Hematopoietic multipotent progenitor cell treated with erythropoietin and hydrocortisone succinate and interleukin-3 and kit ligand, for 4 days (in vitro differentiated cells): ENCODE measurements at places on chromosomes 16 and 17.

DNA sequence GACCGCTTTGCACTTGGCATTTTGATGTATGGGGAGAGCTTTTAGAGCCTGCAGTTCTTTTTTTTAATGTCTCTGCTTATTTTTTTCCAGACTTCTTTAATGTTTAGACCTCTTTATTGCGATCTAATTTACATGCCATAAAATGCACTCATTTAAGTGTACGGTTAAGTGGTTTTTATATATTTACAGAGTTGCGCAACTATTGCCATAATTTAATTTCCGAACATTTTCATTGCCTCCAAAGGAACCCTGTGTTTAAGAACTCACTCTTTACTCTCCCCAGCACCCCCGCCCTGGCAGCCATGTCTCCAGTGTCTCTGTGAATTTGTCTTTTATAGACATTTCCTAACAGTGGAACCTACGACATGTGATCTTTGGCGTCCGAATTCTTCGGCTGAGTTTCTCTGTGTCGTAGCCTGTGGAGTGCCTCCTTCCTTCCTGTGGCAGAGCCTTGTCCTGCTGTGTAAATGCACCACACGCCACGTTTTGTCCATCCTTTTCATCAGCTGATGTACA, 24.0 kb downstream of the ZNF750 start:
- DNase-seq, result no peak

- peak; percentile 8 for DNase-seq
Measured at GRCh38 chr17:35315283-35315682, 58.1 kb downstream of the SLFN11 start.

DNA sequence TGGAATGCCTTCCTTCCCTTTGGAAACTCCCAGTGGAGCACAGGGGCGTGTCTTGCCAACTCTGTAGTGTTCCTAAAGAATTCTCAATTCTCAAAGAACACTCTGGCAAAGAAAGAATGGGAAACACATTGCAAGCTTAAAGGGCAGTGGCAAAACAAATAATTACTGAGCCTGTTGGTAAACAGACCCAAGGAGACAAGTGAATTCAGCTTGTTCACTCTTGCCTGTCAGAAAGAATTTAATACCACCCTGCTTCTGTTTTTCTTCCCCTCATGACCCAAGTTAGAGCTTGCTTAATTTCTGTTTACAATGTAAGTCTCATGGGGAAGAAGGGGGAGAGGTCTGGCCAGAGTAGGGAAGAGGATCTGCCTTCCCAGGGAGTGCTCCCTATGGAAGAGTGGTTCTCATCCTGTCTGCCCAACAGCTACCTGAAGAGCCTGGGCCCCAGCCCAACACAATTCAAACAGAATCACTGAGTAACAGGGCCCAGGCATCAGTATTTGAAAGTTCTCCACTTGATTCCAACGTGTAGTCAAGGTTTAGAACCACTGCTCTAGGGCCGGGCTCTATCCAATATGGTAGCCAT, 386.0 kb downstream of the SLC39A11 start:
- no peak for DNase-seq

- DNase-seq, result no peak
Measured at GRCh38 chr17:3771140-3771539, 29.8 kb downstream of the ITGAE start.

GRCh38 chr16:1982013-1982433, 754 bp upstream of the NOXO1 start:
- DNase-seq, result no peak

DNA sequence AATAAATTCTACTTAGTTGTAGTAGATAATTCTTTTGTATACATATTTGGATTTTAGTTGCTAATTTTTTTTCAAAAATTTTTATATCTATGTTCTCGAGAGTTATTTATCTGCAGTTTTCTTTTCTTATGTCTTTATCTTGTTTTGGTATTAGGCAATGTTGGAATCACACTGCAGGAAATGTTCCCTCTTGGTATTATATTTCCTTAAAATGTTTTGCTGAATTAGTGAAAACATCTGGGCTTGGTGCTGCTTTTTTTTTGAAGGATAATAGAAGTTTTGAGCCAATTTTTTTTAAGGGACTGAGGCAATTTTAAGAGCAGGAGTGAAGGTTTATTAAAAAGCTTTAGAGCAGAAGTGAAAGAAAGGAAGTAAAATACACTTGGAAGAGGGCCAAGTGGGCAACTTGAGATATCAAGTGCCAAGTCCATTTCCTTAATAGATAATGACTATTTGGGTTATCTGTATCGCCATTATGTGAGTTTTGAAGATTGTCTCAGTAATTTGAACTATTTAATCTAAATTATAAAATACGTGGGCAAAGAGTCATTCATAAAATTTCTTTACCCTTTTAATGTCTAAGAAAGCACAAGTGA, 1390.1 kb upstream of the CDH8 start:
- peak; percentile 16 for DNase-seq

GRCh38 chr17:27553019-27553511, 77.9 kb upstream of the LGALS9 start:
- no peak for DNase-seq

DNA sequence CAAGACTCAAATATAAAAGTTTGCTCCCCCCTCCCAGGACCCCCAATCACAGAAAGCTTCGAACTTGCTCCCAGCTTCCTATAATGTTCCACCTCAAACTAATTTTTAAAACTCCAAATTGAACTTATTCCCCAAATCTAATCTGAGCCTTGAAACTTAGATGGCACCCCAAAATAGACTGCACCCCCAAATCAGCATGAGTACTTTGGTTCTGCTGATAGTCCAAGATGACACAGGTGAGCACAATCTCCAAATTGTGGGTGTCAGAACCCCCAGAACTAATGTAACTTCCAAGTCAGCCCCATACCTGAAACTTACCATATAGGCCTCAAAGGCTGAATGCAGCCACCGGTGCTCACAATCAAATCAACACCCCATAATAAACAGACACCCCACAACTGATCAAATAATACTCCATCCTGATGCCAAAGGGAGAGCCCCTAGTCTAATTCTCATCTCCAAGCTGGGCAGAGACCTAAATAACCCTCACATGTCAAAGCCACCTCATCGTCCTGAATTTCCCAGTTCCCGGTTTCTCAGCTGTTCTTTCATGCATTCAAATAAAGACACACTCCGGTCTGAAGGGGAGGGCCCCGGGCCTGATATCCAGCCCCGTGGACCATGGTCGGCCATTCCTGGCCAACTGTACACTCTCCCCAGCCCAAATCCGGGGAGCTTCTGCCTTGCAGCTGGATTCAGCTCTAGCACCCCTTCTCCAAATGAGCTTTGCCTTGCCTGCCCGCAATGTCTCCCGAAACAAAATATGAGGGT, 1.8 kb upstream of the BCL6B start:
- no peak for DNase-seq

DNA sequence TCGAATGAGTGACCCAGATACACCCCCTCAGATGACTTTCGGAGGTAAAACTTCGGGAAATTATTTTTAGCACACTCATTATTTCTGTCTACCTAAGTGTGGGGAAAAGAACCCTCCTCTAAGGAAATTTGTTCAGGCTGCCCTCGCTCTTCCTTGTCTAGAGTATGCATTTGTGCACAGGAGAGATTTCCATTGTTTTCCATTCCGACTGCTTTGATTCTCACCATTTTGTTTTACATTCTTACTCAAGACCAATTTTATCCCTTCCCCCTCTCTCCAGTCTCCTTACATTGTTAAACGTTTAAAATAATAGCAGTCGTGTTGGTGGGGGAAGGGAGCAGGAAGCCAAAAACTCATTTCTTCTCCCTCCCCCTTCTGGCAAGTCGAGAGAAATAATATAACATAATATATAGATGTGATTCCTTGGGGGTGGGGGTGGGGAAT, 1.5 kb upstream of the CHD3 start:
- no peak for DNase-seq

DNA sequence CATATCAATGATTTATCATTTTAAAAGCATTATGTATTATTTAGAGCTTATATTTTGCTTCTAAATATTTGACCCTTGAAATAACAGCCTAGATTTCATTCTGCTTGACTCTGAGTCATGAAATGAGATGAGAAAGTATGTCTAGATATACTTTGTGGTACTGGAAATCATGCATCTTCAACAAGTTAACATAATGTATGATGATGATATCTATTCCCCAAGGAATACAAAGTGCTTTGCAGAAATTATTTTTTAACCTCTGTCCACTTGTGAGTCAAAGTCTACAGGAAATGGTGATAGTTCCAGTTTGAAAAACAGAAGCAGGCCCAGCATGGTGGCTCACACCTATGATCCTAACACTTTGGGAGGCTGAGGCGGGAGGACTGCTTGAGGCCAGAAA, 36.1 kb downstream of the GOSR1 start:
- DNase-seq, result no peak

- DNase-seq, result no peak
Measured at GRCh38 chr16:49023050-49023449, 258.6 kb downstream of the CBLN1 start.

DNA sequence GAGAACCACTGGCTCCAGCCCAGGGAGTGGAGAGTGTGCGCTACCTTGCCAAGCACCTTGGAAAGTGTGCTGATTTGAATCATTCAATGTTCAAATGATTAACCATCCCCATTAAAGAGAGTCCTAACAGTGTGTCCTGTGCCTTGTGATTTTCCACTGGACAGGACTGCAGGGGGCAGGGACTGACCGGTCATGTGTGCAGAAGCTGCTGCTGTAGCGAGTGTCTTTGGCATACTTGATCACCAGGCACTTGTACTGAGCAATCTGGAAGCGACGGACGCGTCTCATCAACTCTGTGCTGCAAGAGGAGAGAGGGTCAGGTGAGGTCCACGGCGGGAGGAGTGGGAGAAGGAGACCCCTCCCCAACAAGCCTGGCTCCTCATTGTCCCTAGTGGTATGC, 2.0 kb downstream of the TK1 start:
- no peak for DNase-seq

- DNase-seq, result no peak
Measured at GRCh38 chr16:19330841-19331397, 45.4 kb downstream of the CLEC19A start.

GRCh38 chr16:78967948-78968347, 632.6 kb downstream of the MAF start:
- no peak for DNase-seq

DNA sequence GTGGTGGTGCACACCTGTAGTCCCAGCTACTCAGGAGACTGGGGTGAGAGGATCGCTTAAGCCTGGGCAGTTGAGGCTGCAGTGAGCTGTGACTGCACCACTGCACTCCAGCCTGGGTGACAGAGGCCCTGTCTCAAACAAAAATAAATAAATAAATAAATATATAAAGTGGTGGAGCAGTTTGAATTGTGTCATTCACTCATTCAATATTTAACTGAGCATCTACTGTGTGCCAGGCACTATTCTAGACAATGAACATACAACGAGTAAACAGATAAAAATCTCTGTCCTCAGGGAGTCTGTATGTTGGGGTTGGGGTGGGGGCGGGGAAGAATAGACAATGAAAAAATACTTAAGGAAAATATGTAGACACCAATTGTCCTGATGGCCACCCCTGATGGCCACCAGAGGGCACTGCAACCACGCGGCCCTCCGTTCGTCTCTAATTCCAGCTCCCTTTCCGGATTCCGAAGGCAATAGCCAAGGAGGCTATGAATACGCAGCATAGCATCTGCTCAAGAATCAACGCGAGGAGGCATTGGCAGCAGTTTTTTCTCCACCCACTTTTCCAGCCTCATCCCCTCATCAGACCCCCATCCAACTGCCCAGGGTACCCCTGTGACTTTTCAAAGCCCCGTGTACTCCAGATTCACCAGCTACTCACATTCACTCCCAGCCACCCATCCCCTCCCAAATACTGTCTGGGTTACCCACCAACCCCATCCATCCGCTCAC, 21.4 kb downstream of the QPRT start:
- DNase-seq, result peak; percentile 92

- DNase-seq, result peak; percentile 2
Measured at GRCh38 chr17:54455251-54455868, 445.3 kb upstream of the TOM1L1 start.

GRCh38 chr16:85372627-85373372, 240.3 kb upstream of the GSE1 start:
- DNase-seq, result peak; percentile 94

DNA sequence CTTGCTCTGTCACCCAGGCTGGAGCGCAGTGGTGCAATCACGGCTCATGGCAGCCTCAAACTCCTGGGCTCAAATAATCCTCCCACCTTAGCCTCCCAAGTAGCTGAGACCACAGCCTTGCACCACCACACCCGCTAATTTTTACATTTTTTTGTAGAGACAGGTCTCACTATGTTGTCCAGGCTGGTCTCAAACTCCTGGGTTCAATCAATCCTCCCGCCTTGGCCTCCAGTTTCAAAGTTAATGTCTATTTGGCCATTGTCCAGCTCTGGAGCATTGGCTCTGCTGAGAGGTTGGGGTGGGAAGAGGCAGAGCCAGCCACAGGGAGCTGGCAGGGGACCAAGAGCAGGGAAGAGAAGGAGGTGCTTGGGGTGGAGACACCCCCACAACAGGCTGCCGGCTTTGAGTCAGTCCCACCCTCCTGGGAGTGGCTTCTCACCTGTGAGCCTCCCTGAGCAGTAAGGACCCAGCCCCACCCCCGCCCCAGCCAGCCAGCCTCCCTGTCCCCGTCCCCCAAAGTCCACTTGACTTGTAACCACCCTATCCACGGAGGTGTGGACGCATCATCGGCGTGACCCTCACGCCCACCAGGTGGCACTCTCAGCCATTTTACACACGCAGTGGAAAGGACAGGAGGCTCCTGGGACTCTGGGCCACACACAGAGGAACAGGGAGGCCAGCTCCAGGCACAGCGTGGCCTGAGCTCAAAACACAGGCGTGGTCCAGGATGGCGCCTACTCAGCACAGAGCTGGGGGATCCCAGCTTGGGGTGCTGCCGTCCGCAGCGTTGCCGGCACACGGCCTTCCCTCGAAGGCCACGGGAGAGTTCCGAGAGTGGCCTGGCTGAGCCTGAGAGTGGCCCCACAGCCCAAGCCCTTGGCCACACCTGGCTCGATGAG, 22.8 kb upstream of the PVALEF start:
- DNase-seq, result peak; percentile 88

- no peak for DNase-seq
Measured at GRCh38 chr16:6125483-6126259, 1028.1 kb upstream of the EEF2KMT start.

GRCh38 chr17:65079489-65079900, 23.0 kb upstream of the GNA13 start:
- DNase-seq, result no peak

DNA sequence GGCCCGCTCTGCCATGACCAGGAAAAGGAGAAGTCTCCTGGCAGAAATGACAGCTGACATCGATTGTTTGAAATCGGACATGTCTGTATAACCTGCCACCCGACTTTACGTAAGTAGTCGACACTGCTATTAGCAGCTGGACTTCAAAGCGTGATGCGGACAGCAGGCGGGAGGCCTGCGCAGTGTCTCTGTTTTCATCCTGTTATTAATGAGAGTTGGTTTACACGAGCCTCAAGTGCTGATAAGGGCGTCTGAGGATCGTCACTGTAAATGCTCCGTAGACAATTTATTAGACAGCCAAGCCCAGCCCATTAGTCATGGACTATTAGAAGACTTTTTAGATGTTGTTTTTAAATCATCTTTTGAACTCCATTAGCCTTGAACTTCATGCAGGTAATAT, 328.3 kb downstream of the FOXL1 start:
- no peak for DNase-seq

- DNase-seq, result no peak
Measured at GRCh38 chr16:59993101-59993500, 1259.0 kb upstream of the GOT2 start.
